CD4-positive, alpha-beta T cell treated with Interleukin-15 for 1 hour (primary cell): ENCODE measurements at places on chromosomes 1 and 21.

- no peak for DNase-seq
Measured at GRCh38 chr1:47417170-47418044, 1.3 kb downstream of the FOXE3 start.

DNA sequence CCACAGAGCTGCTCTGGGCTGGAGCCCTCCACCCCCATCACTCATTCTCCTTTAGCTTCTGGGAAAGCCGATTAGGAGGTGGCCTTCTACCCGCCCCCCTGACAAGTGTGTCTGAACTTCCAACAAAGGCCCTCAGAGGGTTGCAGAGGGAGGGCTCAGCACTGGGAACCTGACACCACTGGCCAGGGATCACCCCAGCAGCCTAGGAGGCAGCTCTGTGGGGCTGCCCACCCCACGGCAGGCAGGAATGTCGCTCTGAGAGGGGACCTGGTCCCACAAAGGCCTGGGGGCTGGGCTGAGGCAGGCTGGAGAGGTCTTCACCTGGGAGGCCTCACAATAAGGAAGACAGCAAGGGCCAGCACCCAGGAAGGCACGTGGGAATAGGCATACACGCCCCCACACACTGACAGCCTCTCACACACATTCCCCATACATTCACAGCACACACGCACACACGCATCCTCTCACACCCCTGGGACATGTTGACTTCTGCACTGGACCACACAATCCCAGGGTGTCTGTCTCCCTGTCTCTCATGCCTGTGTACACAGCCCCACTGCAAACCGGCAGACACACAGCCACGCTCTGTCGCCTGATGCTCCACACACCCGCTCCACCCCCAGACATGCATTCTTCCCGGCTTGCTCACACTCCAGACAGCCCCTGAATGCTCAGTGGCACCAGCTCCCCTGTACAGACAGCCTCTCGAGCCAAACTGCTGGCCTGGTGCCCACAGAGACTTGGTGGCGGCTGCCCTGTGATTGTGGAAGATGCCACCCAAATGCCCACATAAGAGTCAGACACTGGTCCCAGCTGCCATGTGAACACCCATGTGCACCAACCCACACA, 30.7 kb downstream of the DMBX1 start:
- no peak for DNase-seq

- no peak for DNase-seq
Measured at GRCh38 chr1:234710381-234710780, 100.4 kb upstream of the IRF2BP2 start.

- no peak for DNase-seq
Measured at GRCh38 chr1:32179193-32179442, 357 bp upstream of the TXLNA start.

DNA sequence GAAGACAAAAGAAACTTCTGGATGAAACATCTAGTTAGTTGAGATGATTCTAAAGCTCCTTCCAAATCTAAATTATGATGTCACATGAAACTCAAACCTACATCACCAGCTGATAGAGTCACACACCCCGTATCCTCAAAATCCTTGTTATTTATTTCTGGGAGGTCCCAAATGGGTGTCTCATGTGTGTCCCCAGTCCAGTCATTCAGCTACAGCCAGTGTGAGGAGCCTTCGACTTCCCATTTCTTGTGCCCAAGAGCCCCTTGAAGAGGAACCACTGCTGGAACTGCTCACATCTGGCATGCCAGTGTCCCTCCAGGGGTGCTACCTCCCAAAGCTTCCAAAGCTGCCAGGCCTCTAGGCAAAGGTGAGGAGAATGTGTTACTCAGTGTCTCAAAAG, 32.5 kb upstream of the KCNA3 start:
- DNase-seq = peak; percentile 45

- no peak for DNase-seq
Measured at GRCh38 chr1:221315330-221315729, 426.6 kb downstream of the DUSP10 start.

- no peak for DNase-seq
Measured at GRCh38 chr1:195530961-195531360, 1077.3 kb downstream of the KCNT2 start.

DNA sequence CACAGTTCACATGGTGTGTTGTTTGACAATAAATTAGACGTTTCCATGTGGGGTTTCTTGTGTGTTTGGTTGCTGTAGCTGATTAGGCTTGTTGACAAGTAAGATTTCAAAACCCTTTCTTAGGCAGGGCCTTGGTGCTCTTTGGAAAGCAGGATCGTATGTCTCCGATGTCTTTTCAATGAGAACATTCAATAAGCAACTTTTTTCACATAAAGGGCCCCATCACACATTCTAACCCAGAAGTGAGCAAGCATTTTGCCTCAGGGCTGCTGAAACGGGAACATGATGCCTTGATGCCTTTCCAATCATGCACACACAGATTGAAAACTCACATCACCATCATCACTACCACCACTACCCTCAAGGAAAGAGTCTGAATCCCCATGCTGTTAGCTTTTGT, 33.1 kb downstream of the LPAR3 start:
- no peak for DNase-seq

DNA sequence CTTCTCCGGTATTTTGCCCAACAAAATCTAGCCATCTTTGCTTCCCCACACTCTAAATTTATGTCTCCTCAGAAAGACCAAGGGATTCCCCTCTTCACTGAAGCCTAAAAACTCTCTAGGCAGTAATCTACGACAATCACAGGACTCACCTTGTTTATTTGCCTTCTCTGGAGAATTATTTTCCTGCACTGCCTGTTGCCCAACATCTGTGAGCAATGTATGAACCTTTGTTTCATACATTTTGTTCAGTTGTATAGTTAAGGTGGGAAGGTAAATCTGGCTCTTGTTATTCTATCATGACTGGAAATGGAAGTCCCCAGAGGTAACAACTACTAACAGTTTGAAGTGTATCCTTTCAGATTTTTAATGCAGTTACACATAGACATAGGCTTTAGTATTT, 2.2 kb downstream of the COPA start:
- DNase-seq = no peak

GRCh38 chr1:6599141-6599975, 3.3 kb downstream of the KLHL21 start:
- peak; percentile 55 for DNase-seq

GRCh38 chr21:38486221-38486620, 12.1 kb downstream of the ERG start:
- DNase-seq = no peak

DNA sequence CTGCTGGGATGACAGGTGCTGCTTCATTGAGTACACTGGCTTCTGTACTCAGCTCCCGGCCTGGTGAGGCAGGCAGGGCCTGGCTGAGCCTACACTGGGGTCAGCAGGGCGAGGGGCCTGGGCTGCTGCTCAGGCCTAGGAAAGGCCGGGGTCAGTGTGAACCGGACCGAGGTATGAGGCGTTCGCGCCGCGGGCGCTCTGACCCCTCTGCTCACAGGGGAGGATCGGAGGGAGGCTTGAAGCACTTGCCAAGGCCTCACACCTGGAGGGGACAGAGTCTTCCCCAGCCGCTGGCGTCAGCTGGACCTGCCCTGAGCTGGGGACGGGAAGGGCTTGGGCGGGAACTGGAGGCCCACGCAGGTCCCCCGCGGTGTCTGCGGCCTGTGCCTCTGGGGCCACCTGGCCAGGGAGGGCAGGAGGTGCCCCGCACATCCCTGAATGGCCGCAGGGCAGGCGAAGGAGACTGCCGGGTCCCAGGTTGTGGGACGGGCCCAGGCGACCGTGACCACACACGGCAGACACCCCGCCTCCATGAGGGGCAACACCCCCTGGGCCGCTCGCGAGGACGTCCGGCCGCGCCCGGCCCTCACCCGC, 466 bp downstream of the PEX10 start:
- no peak for DNase-seq

GRCh38 chr1:24002695-24003094, 22.6 kb upstream of the SRSF10 start:
- no peak for DNase-seq

DNA sequence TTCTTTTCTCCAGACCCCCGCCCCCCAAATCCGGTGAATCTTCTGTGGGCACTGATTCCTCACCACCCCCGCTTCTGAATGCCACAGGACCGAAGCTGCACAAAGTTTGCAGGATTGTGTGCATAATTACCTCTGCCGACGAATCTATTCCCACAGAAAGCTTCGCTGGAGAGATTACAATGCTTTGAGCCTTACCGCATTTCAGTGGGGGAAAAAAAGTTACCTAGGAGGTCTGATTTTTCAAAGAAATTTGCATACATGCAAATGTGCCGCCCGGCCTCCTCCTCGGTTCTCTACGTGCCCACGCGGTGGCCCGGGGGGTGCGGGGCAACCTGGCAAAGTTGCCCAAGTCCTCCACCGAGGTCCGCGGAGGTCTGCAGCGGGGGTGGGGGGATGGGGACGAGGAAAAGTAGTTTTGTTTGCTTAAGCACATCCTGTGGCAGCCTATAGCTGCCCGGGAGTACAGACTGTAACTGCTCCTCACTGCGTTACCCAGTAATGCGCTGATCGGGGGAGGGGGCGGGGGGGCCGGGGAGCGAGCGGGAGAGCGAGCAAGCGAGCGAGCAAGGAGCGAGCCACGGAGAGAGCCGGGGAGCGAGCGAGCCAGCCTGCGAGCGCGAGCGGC, 563 bp upstream of the NFIA start:
- DNase-seq = peak; percentile 24

- DNase-seq = no peak
Measured at GRCh38 chr1:100107696-100108095, 25.0 kb downstream of the SASS6 start.

DNA sequence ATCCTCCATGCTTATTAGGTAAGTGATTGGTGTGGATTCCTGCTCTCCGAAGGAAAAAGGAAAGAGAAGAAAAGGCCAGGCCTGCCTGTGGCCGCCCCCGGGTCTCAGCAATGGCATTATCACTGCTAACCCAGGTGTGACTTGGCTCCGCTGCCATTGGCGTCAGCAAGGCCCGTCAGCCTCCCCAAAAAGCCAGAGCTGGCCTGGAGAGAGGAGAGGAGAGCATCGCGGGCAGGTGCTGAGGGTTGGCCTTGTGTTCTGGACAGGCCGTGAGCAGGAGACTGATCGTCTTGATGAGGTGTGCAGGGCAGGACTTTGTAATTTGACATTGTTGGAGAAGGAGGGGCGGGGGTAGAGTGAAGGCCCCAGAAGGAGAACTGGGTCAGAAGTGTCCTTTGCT, 186.4 kb downstream of the CAMTA1 start:
- no peak for DNase-seq

DNA sequence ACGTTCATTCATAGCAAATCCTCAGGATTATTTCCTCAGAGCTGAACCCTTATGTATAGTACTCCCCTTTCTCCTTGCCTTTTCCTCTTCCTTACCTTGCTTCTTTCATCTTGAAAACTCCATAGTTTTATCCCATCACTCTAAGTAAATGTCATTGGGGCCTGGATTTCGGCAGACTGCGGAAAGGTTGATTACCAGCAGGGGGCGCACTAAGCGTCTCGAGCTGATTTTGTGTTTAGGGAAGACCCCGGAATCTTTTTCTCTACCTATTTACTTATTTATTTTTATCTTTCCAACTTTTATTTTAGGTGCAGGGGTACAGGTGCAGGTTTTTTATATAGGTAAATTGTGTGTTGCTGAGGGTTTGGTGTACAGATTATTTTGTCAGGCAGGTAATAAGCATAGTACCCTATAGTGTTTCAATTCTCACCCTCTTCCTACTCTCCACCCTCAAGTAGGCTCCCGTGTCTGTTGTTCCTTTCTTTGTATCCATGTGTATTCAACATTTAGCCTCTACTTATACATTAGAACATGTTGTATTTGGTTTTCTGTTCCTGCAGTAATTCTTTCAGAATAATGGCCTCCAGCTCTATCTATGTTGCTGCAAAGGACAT, 11.4 kb upstream of the MTARC1 start:
- DNase-seq = no peak

DNA sequence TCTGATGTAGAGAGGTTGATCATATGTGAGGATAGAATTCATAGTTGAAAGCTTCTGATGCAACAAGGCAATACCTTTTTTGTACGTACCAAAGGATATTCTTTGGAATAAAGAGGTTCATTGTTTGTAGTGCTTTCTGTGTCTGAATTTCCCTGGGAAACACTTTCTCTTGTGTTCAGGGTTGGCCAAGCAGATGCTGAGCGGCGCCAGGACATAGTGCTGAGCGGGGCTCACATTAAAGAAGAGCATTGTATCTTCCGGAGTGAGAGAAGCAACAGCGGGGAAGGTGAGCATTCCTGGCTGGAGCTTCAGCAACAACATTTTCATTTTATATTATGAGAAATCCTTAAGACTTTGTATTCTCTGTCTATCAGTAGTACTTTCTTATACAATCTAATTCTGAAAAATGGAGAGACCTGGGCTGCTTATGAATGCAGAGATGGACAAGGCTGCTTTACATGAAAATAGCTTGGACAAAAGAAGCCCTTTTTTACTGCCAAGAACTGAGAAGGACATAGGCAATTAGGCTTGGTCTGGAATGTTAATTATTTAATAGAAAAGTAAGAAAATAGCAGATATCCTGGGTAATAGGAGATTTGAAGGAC, 85.2 kb downstream of the KIF1B start:
- no peak for DNase-seq

- no peak for DNase-seq
Measured at GRCh38 chr1:95386915-95387314, 152.9 kb downstream of the RWDD3 start.

DNA sequence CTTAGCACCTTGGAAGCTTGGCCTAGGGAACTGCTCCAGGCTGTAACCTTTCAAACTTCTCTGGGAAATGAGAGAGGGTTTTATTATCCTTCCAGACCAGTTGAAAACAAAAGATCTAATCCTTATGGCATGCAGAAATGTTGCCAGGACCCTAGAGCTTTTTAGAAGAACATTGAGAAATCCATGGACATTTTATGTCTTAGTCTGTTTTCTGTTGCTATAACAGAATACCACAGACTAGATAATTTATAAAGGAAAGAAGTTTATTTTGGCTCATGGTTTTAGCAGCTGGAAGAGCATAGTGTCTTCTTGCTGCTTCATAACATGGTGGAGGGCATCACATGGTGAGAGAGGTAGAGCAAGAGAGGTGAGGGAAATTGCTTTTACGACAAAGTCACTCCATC, 25.8 kb downstream of the OSBPL9 start:
- no peak for DNase-seq

DNA sequence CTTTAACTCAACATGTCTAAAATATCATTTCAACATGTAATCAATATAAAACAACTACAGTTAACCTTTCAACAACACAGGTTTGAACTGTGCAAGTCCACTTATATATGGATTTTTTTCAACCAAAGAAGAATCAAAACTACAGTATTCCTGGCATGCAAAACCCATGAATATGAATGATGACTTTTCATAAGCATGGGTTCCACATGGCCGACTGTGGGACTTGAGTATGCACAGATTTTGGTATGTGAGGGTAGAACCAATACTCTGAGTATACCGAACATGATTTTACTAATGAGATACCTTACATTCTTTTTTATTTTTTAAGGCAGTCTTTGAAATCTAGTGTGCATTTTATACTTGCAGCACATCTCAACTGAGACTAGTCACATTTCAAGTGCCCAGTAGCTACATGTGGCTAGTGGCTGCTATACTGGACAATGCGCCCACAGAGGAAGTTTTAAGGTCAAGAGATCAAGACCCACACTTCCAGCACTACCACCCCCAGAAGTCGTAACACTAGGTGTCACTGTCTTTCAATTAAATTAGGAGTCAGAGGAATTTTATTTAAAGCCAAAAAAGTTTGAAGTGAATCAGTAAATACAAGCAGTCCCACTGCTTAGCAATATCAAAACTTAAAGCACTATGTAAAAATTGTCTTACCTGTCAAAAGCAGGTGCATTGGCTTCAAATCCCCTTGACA, 40.0 kb downstream of the SYNJ1 start:
- no peak for DNase-seq
